ENCODE measurements at places on chromosomes 5 and 9. TPM values are rescaled to one million over a fixed set of nuclear protein-coding genes. Genes with fewer than 3 reads are reported as not detected.

- no peak for DNase-seq
Measured at GRCh38 chr9:115671963-115672305, 481.7 kb upstream of the PAPPA start.

DNA sequence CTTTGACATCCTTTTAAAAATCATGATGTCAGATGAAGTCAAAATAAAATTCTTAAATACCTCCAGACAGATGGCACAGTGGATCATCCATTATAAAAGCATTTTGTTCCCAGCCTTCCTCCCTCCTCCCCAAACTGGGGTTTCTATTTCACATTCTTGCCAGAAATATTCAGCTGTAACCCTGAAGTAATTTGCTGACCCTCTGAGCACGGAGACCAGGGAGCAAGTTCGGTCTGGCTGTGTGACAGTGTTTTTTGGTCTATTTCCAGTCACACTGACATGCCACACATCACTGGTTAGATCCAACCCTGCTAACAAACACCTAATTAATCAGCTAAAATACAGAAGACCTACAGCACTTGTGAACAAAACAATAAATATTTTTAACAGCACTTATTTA is 126.2 kb upstream of the DMRT1 start:
- DNase-seq: peak; percentile 80

DNA sequence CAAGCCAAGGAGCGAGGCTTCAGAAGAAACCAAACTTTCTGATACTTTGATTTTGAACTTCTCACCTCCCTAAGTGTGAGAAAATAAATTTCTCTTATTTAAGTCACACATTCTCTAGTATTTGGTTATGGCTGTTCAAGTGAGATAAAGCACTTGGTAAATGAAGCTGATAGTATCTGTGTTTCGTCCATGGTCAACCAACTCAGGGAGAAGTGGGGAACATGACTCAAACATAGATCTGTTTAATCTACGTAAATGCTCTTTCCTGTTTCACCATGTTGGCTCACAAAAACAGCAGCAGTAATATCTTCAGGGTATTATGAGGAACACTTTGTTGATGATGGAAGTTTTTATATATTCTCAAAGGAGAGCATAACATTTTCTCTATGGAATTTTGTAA is 2167.2 kb upstream of the C9orf72 start:
- no peak for DNase-seq

DNA sequence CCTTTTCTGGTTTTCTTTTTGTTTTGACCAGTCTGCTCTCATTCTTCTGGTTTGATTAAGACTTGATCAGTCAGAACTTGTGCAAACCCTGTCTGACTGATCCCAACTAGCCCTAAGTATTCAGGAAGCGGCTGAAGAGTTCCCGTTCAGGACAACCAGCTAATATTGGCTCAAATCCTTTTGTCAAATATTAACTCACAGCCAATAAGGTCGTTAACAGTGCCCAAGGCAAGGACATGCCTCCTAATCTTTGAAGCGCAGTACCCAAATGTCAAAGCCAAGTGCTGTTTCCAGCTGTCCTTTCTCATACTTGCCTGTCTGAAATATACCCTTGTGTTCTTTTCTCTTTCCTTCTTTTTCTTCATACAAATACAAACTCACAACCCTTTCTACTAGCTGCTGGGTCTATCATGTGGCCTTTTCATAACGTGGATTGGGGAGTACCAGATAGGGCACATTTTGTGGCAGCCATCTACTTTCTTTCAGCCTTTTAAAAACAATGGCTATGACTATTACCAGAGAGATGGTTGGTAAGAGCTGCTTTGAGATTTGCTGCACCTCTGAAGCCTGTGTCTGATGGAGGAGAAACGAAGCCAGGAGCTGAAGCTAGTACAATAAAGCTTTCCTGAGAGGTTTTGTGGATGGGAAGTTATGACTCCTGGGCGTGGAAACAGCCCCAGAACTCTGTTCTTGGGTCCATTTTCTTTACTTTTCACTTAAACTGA is 266.4 kb upstream of the ZNF608 start:
- DNase-seq: no peak

- no peak for DNase-seq
Measured at GRCh38 chr9:101132801-101133200, 104.3 kb downstream of the PLPPR1 start.

GRCh38 chr5:61409568-61409967 is 77.5 kb downstream of the ZSWIM6 start:
- no peak for DNase-seq

- DNase-seq: peak; percentile 60
Measured at GRCh38 chr9:89137542-89138462, 40.8 kb downstream of the SHC3 start.

GRCh38 chr9:97714435-97714834 is 17.3 kb upstream of the XPA start:
- DNase-seq: no peak

- no peak for DNase-seq
Measured at GRCh38 chr9:37295796-37296195, 126.7 kb upstream of the GRHPR start.

DNA sequence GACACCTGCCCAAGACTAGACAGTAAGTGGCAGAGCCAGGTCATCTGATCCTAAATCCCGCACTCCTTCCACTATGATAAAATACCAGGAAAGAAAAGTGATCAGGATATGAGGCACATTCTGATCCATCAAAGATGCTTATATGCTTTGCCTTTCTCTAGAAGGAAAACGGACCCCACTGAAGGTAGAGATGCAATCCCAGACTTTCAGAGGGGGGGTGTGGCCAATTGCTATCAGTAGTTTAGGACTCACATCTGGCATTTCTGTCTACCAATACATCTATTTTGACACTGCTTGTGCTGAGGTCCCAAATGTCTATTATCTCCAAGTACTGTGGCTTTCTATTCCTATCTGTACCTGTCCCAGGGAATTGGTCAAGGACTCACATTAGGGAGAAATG is 1.7 kb downstream of the TRIM52 start:
- DNase-seq: no peak

- DNase-seq: peak; percentile 29
Measured at GRCh38 chr5:56490971-56491468, 257.9 kb upstream of the ANKRD55 start.

The FST gene
- polyA plus RNA-seq: 0.81 TPM

DNA sequence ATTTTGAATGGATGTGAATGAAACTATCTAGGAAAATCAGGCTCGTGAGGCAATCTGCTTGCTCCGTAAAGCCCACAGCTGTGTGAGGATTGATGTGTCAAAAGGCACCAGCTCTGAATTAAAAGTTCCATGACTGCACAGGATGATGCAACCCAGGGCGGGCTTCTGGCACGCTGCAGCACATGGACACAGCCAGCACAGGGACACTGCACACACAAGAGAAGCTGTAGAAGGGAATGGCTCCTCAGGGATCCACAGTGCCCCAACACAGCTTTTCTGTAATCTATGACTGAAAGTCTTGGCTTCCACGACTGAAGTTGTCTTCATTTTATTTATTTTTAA is 151.0 kb downstream of the GCNT1 start:
- DNase-seq: peak; percentile 84
